Placental epithelial cell (primary cell): ENCODE measurements at places on chromosomes 1 and 21. TPM values are rescaled to one million over a fixed set of nuclear protein-coding genes. Genes with fewer than 3 reads are reported as not detected.

Gene CHIA
- total RNA-seq = under 0.01 and 0.11 TPM in 2 replicates

Gene RNF11
- 113 and 133 TPM in 2 replicates for total RNA-seq

Gene FCRLA
- total RNA-seq = not detected in 2 replicates

Gene NTNG1
- total RNA-seq = under 0.01 and 0.33 TPM in 2 replicates

Gene KCND3
- under 0.01 TPM in 2 replicates for total RNA-seq

Gene ACOT7
- 10.6 and 42.9 TPM in 2 replicates for total RNA-seq

Gene OR10T2
- total RNA-seq = not detected in 2 replicates

Gene GIPC2
- total RNA-seq = 2.0 and 3.8 TPM in 2 replicates

Gene NBPF4
- total RNA-seq = not detected in 2 replicates

Gene VHLL
- total RNA-seq = 0.87 TPM in 1 of 2 replicates, not detected in the other

Gene UCK2
- 41.2 and 72.7 TPM in 2 replicates for total RNA-seq

Gene MEGF6
- 4.0 and 4.3 TPM in 2 replicates for total RNA-seq

Gene AADACL4
- under 0.01 TPM in 1 of 2 replicates, not detected in the other for total RNA-seq

Gene MAP3K7CL
- 3.9 and 4.4 TPM in 2 replicates for total RNA-seq

Gene YOD1
- 13.3 and 36.5 TPM in 2 replicates for total RNA-seq

Gene FAM167B
- total RNA-seq = 1.2 TPM in 1 of 2 replicates, not detected in the other

Gene RBM15
- total RNA-seq = 42.0 and 42.3 TPM in 2 replicates

Gene MTMR11
- total RNA-seq = 39.5 and 47.9 TPM in 2 replicates

Gene RNU1-2
- total RNA-seq = under 0.01 TPM in 2 replicates
